Stimulated activated effector memory CD8-positive, alpha-beta T cell treated with anti-CD3 and anti-CD28 coated beads, Interleukin-12 subunit alpha, Interleukin-12 subunit beta, amount 100 ng/mL, for 72 hours (primary cell): ENCODE measurements at places on chromosomes 1 and 21.

- no peak for DNase-seq
Measured at GRCh38 chr21:26846036-26846931, 1.1 kb upstream of the ADAMTS1 start.

- DNase-seq: no peak
Measured at GRCh38 chr1:238954865-238955264, 431.5 kb upstream of the CHRM3 start.

GRCh38 chr1:240526312-240526711, 85.6 kb downstream of the GREM2 start:
- no peak for DNase-seq

GRCh38 chr1:63010913-63011660, 227.2 kb downstream of the ATG4C start:
- DNase-seq: no peak

- no peak for DNase-seq
Measured at GRCh38 chr21:14975136-14975919, 89.5 kb downstream of the NRIP1 start.

DNA sequence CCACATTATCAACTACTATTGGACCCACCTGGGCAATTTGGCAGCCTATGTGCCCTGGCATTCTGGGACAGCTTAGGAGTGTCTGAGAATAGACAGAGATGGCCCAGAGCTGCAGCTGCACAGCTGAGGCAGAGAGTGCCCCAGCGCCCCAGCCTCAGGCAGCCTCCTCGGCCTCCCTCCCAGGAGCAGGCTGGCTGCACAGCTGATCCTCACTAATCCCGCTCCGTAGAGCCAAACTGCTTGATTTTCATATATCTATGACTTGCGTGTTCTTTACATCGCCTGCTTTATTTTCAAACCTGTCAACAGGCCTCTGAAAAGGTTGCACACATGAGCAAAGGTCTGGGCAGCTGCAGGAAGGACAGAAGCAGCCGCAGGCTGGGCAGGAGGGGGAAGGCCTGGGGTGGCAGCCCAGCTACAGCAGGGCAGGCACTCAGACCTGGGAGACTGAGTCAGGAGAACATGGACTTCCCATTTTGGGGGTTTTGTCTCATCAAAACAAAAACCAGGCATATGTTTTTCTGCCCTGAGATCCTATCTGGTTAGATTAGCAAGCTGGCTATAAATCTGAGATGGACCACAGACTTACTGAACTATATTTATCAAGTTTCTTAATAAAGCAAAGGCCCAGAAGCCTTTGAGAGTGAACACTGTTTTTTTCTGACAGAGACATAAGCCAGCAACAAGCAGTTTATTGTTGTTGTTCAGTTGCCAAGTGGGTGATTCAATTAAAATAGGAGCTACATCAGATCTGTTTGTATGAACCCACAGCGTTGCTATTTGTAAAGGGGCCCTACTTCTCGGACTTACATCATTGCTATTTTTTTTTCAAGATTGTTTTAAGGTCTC, 301.8 kb upstream of the DUSP10 start:
- no peak for DNase-seq

DNA sequence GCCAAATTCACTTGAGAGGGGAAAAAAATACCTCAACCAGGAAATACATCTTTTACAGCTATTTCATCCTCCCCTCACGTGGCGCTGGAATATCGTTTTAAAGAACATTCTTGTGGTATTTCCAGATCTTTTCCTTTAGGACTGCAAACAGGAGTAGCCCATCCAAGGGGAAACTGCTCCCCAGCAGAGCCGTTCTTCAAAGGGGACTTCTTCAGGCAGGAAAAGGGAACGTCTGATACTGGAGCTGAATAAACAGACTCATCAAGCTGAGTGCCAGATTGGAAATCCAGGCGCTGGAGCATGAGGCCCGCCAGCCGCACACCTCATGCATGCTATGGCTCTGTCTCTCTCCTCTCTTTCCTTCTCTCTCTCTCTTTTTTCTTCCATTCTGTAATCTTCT, 34.0 kb upstream of the PROX1 start:
- DNase-seq: no peak

- DNase-seq: no peak
Measured at GRCh38 chr1:115814685-115815398, 26.1 kb downstream of the NHLH2 start.
